ENCODE measurements at places on chromosomes 2 and 18.

DNA sequence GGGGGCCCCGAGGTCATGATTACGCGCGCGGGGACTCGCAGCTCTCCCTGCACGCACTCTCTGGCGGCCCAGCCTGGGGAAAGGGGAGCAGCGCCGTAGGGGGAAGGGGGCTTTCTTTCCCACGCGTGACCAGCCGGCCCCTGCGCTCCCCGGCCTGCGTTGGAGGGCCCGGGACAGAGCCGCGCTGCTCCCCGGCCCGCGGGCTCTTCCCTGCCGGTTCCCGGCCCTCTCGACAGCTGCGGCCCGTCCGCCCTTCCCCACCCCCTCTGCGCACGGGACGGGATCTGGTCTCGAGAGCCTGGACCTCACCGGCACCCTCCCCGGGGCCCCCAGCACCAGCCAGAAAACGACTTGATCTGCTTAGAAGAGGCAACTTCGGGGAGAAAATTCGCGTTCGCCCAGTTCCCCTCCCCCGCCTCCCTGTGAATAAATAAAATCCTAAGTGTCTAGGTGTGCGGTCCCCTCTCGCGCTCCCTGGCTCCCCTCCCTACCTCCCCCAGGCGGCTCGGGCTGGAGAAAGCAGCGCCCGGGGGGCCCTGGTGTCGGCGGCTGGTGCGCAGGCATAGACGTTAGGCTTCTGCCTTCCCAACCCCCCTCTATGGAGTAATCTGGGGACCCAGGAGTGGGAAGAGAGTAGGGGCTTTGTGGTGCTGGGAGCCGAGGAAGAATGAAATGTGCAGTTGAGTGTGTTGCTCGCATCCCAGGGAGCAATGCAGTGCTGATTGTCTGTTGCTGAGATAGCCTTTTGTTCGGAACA, 803 bp upstream of the FIGN start:
- no peak for DNase-seq

DNA sequence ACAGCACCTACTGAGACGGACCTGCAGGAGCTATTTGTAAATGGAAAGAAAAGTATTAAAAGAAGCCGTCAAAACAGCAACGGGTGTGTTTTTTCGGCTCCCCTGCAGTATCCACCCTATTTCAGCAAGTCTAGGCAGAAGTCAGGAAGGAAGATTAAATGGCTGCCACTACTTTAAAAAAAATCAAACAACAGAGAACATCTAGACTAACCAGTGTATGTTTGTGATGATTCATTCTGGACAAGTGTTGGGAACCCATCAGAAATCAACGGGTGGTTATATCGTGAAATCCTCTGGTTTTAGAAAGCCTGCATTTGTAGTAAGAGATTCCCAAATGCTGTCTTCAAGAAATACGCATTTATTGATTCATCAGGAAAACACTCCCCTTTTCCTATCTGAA, 9.0 kb downstream of the PMAIP1 start:
- DNase-seq = no peak

DNA sequence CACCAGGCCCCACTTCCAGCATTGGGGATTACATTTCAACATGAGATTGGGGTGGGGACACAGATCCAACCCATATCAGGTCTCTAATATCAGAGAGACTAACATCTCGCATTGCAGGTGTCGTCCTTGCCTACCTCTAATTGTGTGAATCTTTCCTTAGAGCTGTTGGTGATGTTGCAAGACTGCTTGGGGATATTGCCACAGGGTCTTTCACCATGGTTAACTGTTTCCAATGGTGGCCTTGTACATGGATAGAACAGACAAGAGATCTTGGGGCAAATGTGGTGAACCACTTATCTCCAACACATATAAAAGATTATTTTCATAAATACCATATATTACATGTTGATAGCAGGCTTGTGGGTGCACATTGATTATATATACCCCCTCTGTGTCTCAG, 270.3 kb upstream of the LINC00305 start:
- DNase-seq = no peak

DNA sequence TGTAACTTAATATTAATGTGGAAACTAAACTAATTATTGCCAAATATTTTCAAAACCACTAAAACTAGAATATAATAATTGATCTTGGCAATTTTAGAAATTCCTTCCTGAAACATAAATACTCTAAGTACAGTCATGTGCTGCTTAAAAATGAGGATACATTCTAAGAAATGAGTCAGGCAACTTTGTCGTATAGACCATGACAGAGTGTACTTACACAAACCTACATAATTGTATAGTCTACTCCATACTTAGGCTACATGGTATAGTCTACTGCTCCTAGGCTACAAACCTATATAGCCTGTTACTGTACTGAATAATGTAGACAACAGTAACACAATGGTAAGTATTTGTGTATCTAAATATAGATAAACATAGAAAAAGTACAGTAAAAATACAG, 27.6 kb downstream of the FEZ2 start:
- no peak for DNase-seq

DNA sequence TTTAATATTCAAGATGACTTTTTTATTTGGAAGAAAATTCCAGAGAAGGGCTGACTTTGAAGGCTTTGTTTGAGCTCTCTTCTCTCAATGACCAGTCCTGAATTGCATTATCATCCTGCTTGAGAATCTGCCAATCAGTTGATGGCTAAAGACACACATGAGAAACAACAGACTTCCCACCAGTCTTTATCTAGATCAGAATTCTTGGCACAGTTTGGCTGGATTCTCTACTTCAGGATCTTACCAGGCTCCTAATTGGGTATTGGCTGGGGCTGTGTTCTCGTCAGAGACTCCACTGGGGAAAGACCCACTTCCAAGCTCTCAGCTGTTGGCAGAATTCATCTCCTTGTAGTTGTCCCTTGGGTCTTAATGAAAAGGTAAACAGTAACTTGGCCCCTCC, 86.0 kb downstream of the WDSUB1 start:
- no peak for DNase-seq

- no peak for DNase-seq
Observed at GRCh38 chr2:59149271-59149670, 908.1 kb upstream of the FANCL start.

- DNase-seq = no peak
Observed at GRCh38 chr18:23049698-23050373, 85.4 kb upstream of the CABLES1 start.

GRCh38 chr18:54672846-54673475, 81.9 kb downstream of the DYNAP start:
- DNase-seq = no peak

DNA sequence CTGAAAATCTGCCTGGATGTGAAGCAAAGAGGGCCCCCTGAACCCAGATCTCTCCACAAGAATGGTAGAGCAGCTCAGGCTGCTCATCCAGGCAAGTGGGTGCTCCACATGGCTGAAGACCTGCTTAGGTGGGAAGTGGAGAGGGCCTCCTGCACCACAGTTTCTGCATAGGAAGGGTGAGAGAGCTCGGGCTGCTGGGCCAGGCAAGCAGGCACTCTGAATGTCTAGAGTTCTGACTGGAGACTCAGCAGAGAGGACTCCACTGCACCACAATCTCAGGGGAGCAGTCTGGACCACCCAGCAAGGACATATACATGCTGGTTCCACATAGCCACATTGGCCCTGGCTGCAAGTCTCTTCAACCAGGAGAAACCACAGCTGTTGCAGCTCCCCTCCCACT, 52.0 kb downstream of the DSEL start:
- DNase-seq = no peak

- DNase-seq = no peak
Observed at GRCh38 chr2:156311976-156312375, 20.5 kb downstream of the NR4A2 start.

- no peak for DNase-seq
Observed at GRCh38 chr2:47457268-47457667, 54.3 kb downstream of the MSH2 start.

DNA sequence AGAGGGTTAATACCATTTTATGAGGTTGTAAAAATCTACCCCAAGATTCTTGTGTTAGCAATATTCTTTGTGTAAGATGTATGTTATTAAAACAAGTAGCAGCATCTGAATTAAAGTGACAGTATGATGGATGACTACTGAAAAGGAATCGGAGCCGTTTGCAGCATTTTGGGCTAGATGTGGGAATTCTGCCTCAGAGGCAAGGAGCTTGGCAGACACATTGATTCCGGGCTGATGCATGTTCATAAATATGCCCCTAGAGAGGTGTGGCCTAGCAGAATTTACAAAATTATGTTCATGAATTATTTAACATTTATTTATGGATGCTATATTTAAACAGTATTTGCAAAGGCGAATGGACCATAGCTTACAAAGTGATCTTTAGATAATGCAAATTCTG, 389.0 kb upstream of the ETAA1 start:
- no peak for DNase-seq

DNA sequence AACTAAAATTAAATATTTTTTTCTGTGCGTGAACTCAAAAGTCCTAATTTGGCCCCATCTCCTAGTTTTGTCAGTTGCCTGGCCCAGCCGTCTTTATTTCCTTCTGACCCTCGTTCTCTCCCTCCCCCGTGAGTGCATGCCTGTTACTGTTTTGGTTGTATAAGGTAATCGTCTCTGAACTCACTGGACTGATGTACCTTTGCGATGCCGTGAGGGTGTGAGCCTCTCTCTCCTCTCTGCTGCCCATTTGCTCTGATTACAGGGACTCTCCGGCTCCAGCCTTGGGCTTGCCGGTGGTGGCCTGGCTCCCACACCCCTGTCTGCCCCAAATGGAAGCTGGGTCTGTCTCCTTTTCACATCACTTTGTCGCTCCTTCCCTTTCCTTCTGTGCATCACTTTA, 66.5 kb upstream of the RBM44 start:
- no peak for DNase-seq

DNA sequence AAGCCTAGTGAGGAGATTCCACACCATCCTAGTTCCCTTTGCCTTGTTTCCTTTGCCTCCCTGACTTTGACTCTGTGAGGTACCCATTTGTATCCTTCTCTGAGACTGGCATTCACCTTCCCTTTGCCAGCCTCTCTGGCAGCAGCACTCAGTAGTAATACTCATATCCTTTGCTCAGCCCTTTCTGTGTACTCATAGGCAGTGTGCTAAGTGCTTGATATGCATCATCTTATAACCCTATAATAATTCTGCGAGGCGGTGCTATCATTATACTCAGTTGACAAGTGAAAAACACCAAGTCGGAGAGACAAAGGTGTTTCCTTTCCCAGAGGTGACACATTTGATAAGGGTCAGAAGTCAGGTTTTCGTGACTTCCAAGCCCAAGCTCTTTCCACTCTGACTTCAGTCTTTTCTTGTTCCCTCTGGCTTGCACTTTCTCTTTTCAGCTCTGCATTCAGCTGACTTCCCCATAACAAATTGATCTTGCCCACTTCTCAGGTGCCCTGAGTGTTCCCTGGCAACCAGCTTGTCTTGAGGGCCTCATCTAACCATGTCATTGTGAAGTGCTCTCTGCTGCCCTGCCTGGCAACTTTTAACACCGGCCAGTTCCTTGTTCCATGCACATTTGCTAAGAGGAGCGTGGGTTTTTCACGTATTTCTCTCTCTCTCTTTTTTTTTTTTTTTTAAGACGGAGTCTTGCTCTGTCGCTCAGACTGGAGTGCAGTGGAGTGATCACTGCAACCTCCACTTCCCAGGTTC, 94.5 kb upstream of the UPP2 start:
- no peak for DNase-seq

DNA sequence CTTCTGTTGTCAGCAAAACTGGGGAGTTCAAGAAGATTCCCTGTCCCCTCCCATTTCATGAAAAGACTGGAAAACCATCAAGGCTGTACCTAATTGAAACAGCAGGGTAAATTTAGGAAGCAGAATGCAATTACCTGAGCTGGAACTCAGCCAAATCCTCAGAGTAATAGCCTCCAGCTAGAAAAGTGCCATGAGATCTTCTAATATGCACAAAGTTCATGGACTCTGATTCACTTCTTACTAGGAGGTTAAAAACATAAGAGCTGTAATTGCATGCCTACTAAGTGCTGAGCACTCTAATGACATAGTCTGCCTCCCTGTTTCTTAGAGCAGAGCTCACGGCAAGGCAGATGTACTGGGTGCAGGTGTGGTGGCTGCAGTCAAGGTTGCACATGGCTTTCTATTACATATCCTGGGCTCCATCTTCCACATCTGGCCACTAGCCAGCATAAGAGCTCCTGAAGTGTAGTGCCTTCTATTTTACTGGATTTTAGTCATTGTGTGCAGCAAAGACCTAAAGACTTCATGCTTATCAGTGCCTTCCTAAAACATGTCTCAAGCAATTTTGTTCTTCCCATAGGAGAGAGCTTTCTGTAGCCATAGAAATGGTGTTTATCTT, 341.7 kb downstream of the PTPRM start:
- DNase-seq = no peak

DNA sequence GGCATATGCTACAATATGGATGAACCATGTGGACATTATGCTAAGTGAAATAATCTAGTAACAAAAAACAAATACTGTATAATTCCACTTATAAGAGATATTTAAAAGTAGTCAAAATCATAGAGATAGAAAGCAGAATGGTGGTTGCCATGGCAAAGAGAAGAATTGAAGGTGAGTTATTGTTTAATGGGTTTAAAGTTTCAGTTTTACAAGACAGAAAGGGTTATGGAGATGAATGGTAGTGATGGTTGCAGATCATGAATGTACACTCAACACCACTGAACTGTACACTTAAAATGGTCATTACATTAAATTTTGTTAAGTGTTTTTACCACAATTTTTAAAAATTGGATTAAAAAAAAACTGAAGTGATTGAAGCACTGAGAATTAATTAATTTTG, 298.2 kb upstream of the ZC3H15 start:
- DNase-seq = no peak

- DNase-seq = no peak
Observed at GRCh38 chr2:70703900-70704549, 64.0 kb downstream of the ADD2 start.

- no peak for DNase-seq
Observed at GRCh38 chr2:100720445-100720844, 99.5 kb upstream of the NPAS2 start.

GRCh38 chr2:123245156-123245555, 779.9 kb upstream of the CNTNAP5 start:
- no peak for DNase-seq

DNA sequence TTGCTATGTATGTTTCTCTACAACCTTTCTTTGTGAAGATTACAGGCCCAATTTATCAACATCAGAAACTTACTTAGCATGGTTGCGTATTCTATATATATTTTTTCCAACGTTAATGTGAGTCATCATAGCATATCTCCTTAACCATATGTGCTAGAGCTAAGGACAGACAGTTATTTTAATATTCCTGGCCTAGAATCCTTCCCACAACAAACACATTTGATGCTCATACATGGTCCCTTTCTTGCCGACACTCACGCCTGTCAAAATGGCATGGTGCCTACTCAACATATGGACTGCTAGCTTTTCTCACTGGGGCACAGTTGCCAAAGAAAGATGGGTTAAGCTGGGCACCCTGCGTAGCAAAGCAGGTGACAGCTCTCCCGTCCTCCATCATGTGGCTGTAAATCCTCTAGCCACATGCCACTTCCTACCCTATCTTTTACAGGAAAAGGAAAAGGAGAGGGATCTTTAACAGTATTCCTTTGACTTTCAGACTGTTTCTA, 75.2 kb upstream of the GALNT5 start:
- DNase-seq = no peak
